ENCODE measurements at places on chromosomes 4 and X. TPM values are rescaled to one million over a fixed set of nuclear protein-coding genes. Genes with fewer than 3 reads are reported as not detected.

Gene ASB9
- polyA plus RNA-seq = 0.66 TPM

GRCh38 chr4:3136454-3136853, 62.0 kb downstream of the HTT start:
- peaks cover 32% of the 10 kb centered on the region for H3K36me3 ChIP-seq
- H3K4me3 ChIP-seq = no peak overlapping the region
- H3K27me3 ChIP-seq = no peaks in the 10 kb centered on the region
- no peaks in the 10 kb centered on the region for H3K4me1 ChIP-seq
- DNase-seq = no peak

GRCh38 chr4:56313132-56313531, 74.2 kb downstream of the AASDH start:
- no peaks in the 10 kb centered on the region for H3K27me3 ChIP-seq
- H3K36me3 ChIP-seq = no peaks in the 10 kb centered on the region
- no peak overlapping the region for H3K4me3 ChIP-seq
- no peak for DNase-seq
- H3K4me1 ChIP-seq = no peaks in the 10 kb centered on the region

DNA sequence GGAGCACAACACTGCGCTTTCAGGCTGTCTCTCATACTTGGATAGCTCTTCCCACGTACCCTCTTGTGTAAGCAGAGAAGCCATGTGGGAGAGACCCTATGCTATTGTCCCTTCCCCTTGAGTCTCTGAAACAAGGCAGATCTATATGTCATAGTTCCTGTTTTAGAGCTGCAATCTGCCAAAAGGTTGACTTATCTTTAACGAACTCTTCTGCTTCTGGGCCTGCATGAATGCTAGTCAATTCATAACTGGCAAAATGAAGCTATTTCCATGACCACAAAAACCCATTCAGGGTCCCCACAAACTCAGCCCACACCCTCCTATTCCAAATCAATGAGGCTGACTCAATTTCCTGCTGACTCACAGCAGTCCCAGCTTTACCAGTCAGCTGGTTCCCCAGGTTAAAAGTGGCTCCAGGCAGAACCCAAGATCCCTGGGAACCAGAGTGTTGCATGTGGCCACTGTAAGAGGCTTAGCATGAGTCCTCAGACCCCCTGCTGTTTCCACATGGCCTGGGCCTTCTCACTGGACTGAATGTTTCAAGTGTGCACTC, 25.3 kb upstream of the SOD3 start:
- no peak overlapping the region for H3K4me3 ChIP-seq
- DNase-seq = peak; percentile 48
- H3K36me3 ChIP-seq = no peaks in the 10 kb centered on the region
- peak overlapping the region; percentile 36 for H3K27ac ChIP-seq

Gene CT47B1
- not detected for polyA plus RNA-seq

DNA sequence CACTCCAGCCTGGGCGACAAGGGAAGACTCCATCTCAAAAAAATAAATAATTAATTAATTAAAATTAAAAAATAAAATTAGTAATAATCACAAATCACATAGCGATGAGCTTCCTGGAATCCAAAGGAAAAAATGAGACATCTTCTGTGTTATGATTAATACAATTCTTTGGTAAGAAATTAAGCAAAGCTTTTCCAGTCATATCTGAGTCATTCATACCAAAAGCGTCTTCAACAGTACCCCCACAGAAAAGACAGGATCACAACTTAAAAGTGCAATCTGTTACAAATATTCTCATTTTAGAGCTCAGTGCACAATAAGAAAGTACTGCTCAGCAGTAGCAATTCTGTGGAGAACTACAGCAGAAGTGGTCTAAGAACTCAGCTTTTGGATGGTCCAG, 168.5 kb upstream of the MXRA5 start:
- no peaks in the 10 kb centered on the region for H3K4me1 ChIP-seq
- no peak overlapping the region for H3K4me3 ChIP-seq
- DNase-seq = no peak
- no peak overlapping the region for H3K27ac ChIP-seq
- H3K36me3 ChIP-seq = no peaks in the 10 kb centered on the region
- no peaks in the 10 kb centered on the region for H3K27me3 ChIP-seq

Gene DMRTC1
- polyA plus RNA-seq = not detected
